HL-60 (cell line): ENCODE measurements at places on chromosomes 2 and 18.

GRCh38 chr2:147425437-147426029 is 419.3 kb upstream of the ACVR2A start:
- DNase-seq, result no peak

DNA sequence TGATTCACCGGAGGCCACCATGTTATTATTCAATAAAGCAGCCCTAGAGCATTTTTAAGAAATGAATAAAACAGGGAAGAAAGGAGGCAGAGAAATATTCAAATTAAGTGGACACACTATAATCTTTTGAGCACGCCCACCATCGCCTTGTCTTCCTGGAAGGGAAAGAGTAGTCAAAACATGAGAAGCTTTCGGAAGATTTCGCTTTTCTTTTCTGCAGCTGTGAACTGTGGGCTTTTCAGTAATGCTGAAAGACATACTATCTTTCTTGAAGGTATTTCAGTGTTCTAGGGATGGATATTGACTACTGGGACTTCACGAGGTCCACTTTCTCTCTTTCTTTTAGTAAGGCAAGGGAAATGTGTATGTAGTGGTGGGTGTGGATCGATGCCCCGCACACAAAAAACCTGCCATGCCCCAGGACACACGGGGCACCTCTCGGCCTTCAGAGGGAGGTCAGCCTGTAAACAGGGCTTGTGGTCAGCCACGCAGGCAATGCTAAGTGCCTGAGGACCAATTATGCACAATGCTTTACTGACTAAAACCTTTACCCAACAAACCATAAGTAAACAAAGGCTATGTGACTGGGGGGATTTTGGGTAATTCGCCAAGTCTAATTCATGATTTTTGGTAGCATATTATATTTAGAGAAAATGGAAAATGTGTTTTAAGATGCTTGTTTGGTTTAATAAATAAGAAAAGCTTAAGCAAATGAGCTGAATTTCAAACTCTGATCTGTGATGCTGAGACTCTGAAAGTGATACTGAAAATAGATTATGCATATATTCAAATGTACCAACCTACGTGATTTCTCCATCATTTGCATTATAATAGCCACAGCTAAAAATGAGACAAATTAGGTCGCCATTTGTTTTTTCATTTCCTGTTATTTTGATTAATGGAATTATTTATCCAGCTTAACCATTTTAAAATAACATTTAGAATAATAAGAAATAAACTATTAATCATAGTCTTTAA is 130.5 kb downstream of the ZNF516 start:
- no peak for DNase-seq

DNA sequence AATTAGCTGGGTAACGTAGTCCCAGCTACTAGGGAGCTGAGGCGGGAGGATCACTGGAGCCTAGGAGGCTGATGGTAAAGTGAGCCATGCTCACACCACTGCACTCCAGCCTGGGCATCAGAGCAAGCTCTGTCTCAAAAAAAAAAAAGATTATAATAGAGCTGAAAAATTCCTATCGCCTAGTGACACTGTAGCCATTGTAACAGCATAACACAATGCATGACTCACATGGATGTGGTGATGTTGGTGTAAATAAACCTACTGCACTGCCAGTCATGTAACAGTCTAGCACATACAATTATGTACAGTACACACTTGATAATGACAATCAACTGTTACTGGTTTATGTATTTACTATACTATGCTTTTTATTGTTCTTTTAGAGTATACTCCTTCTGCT is 39.6 kb downstream of the MGAT4A start:
- no peak for DNase-seq

DNA sequence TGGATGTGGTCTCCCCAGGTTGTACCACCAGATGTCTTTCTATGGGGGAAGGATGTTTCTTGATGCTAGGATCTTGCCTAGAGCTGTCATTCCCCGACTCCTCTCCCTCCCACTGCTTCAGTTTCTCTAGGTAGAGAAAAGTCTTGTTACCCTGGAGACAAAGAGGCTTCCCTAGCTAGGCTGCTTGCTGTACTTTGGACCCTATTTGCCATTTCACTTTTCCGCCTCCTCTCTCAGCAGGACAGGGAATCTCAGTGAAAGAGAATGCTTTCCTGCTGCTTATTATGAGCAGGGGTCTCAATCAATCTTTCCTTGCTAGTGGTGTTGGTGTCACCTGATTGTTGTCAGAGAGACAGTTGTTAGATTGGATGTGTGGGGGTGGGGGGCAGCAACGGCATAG is 818.8 kb upstream of the GYPC start:
- no peak for DNase-seq

DNA sequence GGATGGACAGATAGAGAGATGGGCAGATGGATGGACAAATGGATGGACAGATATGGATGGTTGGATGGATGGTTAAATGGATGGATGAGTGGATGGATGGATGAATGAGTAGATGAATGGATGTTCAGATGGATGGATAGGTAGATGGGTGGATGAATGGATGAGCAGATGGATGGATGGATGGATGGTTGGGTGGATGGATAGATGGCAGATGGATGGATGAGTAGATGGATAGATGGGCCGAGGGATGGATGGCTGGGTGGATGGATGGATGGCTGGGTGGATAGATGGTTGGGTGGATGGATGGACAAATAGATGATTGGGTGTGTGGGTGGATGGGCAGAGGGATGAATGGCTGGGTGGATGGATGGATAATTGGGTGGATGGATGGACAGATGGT is 98.9 kb upstream of the OTOS start:
- no peak for DNase-seq

GRCh38 chr2:102418421-102418961 is 4.5 kb upstream of the IL18RAP start:
- DNase-seq, result peak; percentile 57

- DNase-seq, result peak; percentile 76
These were observed 793 bp downstream of the NR4A2 start for GRCh38 chr2:156331572-156332283.

- no peak for DNase-seq
These were observed 285.1 kb downstream of the MBD5 start for GRCh38 chr2:148306027-148306426.

DNA sequence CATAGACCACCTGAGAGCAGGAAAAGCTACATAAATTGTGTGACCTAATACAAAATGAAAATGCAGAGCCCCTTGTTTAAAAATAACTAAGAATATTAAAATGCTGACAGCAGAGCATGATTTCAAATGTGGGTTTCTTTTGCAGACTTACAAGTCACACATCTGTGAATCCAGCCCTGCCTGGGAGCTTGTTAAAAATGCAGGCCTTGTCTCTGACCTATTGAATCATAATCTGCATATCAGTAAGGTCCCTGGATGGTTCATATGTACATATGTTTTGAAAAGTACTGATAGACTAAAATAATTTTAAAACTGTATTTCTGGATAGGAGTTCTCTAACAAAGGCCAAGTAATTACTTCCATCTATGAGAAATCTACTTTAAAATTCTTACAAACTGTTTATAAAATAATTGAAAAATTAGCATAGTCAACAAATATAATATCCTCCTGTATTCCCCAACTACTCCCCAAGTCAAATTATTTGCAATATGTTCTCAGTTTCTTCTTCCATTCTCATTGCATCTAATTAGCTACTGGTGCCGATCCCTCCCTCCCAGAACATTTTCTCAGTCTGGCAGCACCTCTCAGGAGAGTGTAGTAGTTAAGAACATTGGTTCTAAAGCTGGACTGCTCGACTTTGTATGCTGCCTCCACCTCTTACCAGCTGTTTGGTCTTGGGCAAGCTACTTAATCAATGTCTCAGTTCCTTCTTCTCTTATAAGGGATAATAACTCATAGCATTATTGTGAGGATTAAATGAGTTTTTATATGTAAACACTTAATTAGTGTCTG is 1040.4 kb upstream of the CDH2 start:
- no peak for DNase-seq

GRCh38 chr2:133452583-133452982 is 115.7 kb downstream of the NCKAP5 start:
- DNase-seq, result no peak

- DNase-seq, result no peak
These were observed 197.5 kb upstream of the NRP2 start for GRCh38 chr2:205484764-205485163.

DNA sequence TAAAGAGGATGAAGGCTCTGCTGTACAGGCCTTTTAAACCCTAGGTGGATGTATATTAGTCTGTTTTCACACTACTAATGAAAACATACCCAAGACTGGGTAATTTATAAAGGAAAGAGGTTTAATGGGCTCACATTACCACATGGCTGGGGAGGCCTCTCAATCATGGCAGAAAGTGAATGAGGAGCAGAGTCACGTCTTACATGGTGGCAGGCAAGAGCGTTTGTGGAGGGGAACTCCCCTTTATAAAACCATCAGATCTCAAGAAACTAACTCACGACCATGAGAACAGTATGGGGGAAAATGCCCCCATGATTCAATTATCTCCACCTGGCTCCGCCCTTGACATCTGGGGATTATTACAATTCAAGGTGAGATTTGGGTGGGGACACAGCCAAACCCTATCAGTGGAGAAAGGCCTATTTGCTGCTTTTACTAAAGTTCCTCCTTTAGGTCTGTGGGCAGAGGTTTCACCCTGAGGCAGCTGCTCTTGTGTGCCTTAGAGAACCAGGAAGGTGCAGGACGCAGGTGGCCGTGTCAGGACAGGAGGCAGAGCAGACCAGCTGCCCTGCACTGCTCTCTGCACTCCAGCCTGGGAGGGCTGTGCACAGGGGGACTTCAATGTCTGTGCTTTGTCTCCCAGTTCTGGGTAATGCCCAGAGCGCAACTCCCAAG is 178.8 kb upstream of the HDAC4 start:
- peak; percentile 45 for DNase-seq

- DNase-seq, result no peak
These were observed 35.0 kb upstream of the CYP27C1 start for GRCh38 chr2:127255146-127255545.

DNA sequence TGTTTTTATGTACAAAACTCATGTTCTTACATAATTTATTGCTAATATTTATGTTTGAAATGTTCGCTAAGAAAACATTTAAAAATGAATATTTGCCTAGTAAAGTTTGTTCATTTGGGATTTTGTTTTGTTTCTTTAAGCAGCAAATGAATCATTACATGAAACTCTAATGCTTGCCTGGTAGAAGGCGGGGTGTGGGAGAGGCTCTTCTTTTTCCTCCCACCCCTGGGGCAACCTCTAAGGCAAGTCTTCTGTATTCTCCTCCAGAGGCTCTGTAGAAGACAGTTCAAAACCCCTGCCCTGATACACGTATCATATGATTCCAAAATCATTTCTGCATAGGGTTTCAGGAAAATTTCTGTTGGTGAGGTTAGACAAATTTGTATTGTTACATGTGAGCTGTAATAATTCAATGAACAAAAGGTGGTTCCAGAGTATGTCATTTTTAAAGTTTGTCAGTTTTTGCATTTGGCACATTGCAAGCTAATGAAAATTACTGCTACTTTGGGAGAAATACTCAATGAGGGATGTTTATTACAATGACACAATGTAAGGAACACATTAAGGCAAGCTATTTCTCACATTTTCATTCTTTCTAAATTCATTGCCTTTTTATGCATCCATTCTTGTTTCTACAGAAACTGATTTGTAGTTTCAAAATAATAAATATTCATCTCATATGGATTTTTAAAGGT is 302.3 kb upstream of the UBE2E3 start:
- no peak for DNase-seq
